ENCODE measurements at places on chromosomes 5 and 9.
A peak's percentile ranks its signal among the peaks of the same experiment; 100 is the strongest.

DNA sequence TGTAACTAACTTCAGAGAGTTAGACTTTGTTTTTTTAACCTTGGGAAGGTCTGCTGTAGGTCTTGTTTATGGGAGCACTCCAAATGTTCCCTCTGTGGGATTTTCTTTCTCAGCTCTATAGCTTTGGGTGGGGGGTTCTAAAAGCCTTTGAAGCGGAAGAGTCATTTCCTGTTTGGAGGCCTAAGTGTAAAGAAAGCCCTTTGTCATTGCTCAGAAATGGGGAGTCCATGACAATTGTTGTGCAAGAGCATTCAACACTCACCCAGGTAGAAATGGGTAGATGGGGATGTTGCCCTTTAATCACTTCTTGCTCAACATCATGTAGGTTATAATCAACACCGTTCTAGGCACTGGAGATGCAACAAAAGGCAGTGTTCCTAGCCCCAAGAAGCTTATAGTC lies 30.3 kb upstream of the MAST4 start:
- peak; percentile 65 for DNase-seq

DNA sequence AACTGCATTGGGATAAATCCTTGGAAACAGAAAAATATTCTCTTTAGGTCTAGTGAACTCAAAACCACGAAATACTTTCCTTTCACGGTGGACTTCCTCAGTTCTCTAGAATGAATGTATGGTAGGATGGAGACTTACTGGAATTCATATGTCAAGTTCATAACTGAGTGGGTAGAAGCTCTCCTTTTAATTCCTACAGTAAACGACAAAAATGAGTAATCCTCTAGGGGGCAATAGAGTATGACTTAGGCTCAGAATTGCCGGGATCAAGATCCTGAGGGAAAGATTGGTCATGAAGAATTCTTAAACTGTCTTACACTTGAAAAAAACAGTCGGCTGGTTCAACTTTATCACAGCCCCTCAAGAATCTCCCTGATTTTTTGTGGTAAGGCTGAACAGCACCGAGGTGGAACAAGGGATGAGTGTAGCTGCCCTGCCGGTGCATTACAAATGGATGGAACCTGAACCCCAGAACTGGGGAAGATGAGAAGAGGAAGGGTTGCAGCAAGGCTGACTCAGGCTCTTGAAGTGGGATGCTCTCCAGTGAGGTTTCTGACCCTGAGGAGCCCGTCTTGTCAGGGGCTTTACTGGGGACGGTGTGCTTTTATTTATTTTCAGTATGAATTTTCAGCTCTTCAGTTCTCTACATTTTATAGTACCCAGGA lies 14.0 kb upstream of the LOX start:
- peak; percentile 59 for DNase-seq

- DNase-seq = no peak
These were observed 272.0 kb downstream of the EFNA5 start for GRCh38 chr5:107398703-107399102.

DNA sequence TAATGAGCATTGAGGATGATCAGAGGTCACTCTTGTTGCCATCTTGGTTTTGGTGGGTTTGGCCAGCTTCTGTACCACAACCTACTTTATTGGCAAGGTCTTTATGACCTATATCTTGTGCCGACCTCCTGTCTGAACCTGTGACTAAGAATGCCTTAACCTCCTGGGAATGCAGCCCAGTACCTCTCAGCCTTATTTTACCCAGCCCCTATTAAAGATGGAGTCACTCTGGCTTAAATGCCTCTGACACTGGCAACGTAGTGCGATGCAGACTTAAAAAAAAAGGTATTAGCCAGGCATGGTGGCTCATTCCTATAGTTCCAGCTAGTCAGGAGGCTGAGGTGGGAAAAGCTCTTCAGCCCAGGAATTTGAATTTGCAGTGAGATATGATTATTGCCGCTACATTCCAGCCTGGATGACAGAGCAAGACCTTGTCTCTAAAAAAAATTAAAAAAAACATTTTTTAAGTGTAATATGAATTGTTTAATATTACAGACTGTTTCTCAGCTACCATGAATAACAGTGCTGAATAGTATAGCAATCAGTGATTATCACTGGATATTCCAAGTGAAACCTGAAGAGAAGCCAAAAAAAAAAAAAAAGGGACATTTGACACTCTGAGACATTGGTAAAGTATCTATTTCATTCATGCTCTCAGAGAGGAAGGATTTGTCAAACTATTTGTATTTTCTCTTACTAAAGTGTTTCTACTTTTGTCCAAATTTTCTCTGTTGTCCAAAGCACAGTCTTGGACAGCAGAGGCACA lies 18.3 kb upstream of the STOM start:
- DNase-seq = no peak

GRCh38 chr9:132408521-132408920 lies 1.5 kb upstream of the CFAP77 start:
- no peak for DNase-seq

DNA sequence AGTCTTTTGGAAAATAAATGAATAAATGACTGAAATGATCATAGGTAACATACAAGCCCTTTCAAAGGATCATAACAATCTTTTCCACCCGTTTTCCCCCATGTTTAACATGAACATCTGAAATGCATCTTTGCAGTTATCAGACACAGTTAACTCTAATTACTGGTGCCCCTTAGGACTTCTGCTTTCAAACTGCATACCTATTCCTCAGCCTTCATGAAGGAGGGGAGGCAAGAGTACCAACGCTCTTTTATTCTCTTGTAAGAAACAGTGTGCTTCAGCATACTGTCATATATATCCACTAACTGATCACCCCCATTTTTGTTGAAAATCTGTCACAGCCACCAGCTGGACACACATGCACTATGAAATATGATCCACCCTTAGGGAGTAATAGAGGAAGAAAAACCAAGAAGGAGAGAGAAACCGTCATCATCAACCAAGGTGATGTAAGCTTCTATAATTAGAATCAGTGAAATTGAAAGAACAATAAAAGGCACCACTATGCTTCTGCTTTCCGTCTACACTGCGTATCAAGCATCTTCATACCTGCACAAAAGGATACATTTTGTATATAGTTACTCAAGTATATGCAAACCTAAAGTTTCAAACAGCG lies 98.7 kb downstream of the RAPGEF6 start:
- no peak for DNase-seq

- no peak for DNase-seq
These were observed 815 bp upstream of the ODF2 start for GRCh38 chr9:128454991-128455390.

- DNase-seq = no peak
These were observed 13.5 kb upstream of the MELK start for GRCh38 chr9:36559036-36559695.

DNA sequence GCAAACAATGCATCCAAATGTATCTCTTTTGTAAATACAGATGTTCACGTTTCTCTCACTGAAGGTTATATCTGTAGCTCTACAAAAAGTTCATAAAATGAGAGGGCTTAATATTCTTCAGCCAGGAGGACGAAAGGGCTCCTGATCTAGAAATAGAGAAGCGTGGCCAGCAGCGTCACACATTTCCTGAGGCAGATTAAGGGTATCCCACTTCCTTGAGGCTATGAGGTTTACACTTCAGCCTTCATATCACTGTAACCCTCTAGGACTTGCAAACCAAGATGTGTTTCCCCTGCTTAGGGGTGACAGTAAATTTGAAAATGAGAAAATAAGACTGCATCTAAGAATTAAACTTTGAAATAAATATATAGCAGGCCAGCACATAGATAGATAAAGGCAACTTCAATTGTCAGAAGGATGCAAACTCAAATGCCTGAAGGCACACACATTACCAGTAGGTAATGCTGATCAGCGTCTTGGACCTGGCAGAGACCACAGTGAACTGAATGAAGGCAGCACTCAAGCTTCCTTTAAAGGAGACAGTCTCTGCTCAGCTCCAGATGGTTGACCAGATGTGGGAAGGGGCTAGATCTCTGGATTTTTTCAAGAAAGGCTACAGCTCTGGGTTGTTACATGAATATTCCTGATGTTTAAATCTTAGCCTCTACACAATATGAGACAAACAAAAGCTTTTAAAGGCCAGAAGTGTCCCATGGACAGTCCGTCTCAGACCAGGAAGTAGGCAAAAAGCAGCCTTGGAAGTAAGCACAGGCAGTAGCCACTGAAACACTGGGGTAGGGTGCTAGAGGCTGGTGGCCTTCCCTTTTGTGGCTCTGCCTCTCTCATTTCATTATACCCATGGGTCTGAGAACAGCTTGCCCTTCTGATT lies 197.7 kb downstream of the MCTP1 start:
- DNase-seq = no peak
